ENCODE measurements at places on chromosomes 12 and 14. TPM values are rescaled to one million over a fixed set of nuclear protein-coding genes. Genes with fewer than 3 reads are reported as not detected.

The DNAH10 gene
- 0.15 TPM for polyA plus RNA-seq

DNA sequence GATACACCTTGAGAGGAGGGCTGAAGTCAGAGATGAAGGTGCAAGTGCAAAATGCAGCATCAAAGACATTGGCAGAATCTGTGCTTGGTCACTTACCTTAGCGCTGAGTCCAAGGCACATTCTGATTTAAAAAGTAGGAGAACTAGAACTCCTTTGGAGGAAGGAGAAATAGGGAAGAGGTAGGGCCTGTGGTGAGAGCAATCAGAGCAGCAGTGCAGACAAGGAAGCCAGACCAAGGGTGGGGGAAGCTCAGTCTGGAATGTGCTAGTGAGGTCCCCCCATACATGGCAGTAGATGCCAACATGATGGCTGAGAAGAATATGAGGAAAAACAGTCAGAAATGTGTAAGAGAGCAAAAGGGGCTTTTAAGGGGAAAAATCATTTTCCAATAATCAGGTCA is 206.5 kb downstream of the SSPN start:
- no peaks in the 10 kb centered on the region for H3K27me3 ChIP-seq
- H3K4me3 ChIP-seq: no peak overlapping the region
- H3K27ac ChIP-seq: no peak overlapping the region
- no peaks in the 10 kb centered on the region for H3K36me3 ChIP-seq
- no peak for DNase-seq

The STRAP gene
- polyA plus RNA-seq: 85.6 TPM

DNA sequence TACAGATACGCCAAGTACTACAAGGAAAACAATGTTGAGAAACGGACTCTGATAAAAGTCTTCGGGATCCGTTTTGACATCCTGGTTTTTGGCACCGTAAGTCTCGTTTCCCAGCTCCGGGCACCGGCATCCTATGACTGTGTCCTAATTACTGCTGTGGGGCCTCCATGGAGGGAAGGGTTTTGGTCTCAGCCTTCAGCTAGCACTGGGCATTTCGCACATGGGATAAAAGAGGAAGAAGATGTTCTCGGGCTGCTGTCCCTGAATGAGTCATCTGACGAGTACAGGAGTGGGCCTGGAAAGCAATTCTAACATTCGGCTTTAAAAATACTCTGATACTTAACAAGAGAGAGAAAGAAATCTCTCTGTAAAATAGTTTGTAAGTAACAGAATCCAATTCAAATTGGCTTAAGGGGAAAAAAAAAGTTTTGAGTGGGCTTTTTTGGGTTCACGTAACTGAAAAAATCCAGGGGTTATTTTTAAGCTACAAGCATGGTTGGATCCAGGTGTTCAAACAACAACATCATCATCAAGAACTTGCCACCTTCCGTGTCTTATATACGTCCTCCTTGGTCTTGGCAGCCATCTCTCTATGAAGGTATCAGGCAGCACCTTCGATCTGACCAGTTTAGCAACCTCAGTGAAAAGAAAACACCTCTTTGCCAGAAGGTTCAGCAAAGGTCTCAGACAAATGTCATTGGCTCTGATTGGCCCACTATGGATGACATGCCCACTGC is 34.4 kb upstream of the P2RX4 start:
- no peaks in the 10 kb centered on the region for H3K36me3 ChIP-seq
- H3K4me1 ChIP-seq: no peaks in the 10 kb centered on the region

DNA sequence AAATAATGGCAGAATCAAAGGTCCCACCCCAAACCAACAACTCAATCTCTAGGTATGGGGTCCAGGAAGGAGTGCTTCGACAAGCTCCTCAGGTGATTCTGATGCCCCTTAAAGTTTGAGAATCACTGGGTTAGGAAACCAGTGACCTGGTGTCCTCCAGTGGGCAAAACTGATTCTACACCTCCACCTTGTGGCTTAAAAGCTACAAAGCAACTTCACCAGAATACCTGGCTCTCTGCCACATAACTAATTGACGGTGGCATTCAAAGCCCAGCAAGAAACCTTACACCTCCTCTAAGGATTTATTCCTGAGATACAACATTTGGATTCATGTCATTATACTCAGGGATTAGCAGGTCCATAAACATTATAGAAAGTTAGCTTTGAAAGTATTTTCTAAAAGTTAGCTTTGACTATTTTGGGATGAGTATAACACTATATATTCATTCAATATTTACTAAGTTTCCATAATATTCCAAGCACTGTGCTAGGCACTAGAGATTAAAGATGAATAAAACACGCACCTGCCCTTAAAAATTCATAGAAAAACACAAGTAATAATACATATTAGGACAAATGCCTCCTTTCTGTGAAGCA is 45.4 kb downstream of the DCAF5 start:
- H3K36me3 ChIP-seq: peaks cover 10% of the 10 kb centered on the region
- H3K4me1 ChIP-seq: no peaks in the 10 kb centered on the region
- no peaks in the 10 kb centered on the region for H3K27me3 ChIP-seq
- H3K4me3 ChIP-seq: no peak overlapping the region
- peak; percentile 61 for DNase-seq
- H3K27ac ChIP-seq: no peak overlapping the region

DNA sequence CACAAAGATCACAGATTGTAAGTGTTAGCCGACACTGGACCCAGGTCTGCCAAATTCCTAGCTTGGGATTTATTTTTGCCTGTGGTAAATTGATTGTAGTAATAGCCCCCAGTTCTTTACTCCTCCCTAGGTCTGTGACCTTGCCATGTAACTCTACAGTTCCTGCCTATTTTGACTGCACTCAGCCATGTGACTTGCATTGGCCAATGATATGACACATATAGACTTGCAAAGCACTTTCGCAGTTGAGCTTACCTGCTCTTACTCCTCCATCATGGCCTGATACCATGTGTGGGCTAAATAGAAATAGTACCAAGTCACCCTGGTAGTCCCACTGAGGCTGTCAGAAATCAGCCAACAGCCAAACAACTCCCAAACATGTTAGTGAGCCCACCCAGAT is 240.3 kb downstream of the DUSP6 start:
- no peak overlapping the region for H3K27ac ChIP-seq
- H3K4me1 ChIP-seq: peaks cover 1% of the 10 kb centered on the region
- DNase-seq: no peak
- no peaks in the 10 kb centered on the region for H3K27me3 ChIP-seq
- H3K4me3 ChIP-seq: no peak overlapping the region

The PROX2 gene
- polyA plus RNA-seq: not detected

DNA sequence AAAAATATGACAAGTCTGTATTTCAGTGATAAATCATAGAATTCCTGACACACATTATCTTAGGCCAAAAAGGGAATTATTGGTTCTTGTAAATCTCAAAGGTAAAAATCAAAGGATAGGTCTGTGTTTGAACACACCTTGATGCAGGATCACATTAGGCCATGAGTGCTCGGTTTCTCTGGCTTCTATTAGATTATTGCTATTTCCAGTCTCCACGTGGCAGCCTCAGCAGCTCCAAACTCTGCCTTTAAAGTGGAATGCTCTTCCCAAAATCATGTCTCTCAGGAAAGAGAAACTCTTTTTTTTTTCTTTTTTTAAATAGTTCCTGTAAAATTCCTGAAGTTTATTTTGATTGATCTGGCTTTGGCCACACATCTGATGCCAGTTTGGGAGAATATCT is 105.6 kb upstream of the FRMD6 start:
- no peak overlapping the region for H3K4me3 ChIP-seq
- H3K27ac ChIP-seq: peak overlapping the region; percentile 94
- no peaks in the 10 kb centered on the region for H3K36me3 ChIP-seq
- H3K27me3 ChIP-seq: no peaks in the 10 kb centered on the region
- no peak for DNase-seq
- H3K4me1 ChIP-seq: peaks cover 38% of the 10 kb centered on the region

DNA sequence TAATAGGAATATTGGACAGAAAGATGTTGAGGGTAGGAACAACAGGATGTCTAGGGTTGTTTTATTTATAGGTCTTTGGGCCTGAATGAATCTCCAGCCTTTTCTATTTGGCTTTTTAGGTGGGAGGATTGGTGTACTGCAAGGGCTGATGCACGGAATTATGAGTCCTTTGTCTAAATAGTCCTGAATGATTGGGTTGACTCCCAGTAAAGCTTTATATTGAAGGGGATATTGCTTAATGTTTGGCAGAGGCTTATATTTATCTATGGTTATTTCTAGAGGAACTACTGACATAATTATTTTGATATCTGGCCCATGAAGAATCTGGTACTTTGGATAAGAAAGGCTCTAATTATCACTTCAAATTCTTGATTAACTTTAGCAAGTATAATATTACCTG is 253.6 kb upstream of the AVPR1A start:
- DNase-seq: no peak
- no peaks in the 10 kb centered on the region for H3K27me3 ChIP-seq
- no peak overlapping the region for H3K4me3 ChIP-seq
- no peaks in the 10 kb centered on the region for H3K4me1 ChIP-seq
- no peak overlapping the region for H3K27ac ChIP-seq

The CCDC63 gene
- polyA plus RNA-seq: not detected

The ACOT6 gene
- not detected for polyA plus RNA-seq

The WIF1 gene
- polyA plus RNA-seq: not detected

The SCN8A gene
- polyA plus RNA-seq: 9.7 TPM

DNA sequence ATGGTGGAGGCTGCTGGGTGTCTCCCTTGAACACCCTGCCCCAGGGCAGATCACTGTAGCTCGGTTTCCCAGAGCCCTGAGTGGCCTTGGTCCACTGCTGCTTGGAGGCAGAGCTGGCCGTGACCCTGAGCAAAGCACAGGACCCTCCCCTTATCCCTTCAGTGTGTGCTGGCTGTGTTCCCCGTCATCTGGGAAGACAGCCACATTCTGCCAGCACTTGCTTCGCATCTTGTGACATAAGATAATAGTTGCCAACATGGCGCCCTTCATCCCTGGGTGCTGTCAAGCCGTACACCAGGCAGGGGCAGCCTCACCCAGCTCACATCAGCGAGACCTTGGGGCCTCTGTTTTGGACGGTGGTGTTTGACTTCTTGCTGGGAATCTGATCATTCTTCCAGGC is 12.1 kb upstream of the ALDH2 start:
- no peak for DNase-seq
- peaks cover 27% of the 10 kb centered on the region for H3K4me1 ChIP-seq
- no peaks in the 10 kb centered on the region for H3K27me3 ChIP-seq
- peaks cover 17% of the 10 kb centered on the region for H3K36me3 ChIP-seq
- no peak overlapping the region for H3K27ac ChIP-seq

The STAC3 gene
- 0.63 TPM for polyA plus RNA-seq

The SENP1 gene
- polyA plus RNA-seq: 8.4 TPM

The DHRS2 gene
- 1.2 TPM for polyA plus RNA-seq

DNA sequence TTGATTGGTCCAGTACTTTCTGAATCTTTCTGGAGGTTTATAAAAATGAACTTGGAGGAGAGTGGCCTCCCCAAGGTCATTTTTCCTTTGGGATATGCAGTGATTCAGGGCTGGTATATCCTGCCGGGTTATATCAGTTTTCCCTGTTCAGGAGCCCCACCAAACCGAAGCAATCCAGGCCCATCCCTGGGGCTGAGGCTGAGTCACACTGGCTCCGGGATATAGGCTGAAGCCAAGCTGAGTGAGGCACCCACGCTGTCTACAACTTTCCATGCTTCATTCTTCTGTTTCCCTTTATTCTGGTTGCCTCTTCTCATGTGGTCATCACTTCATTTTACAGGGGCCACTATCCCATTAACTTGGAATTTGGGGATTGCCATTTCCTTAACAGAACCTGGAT is 3.4 kb downstream of the SSPN start:
- no peaks in the 10 kb centered on the region for H3K27me3 ChIP-seq
- DNase-seq: no peak
- H3K36me3 ChIP-seq: no peaks in the 10 kb centered on the region
- peak overlapping the region; percentile 51 for H3K27ac ChIP-seq
- no peak overlapping the region for H3K4me3 ChIP-seq
- H3K4me1 ChIP-seq: peaks cover 25% of the 10 kb centered on the region

- H3K36me3 ChIP-seq: no peaks in the 10 kb centered on the region
- peak; percentile 73 for DNase-seq
- no peak overlapping the region for H3K4me3 ChIP-seq
- H3K4me1 ChIP-seq: peaks cover 62% of the 10 kb centered on the region
These were observed 100.5 kb downstream of the LRRC74A start for GRCh38 chr14:76926521-76927251.

DNA sequence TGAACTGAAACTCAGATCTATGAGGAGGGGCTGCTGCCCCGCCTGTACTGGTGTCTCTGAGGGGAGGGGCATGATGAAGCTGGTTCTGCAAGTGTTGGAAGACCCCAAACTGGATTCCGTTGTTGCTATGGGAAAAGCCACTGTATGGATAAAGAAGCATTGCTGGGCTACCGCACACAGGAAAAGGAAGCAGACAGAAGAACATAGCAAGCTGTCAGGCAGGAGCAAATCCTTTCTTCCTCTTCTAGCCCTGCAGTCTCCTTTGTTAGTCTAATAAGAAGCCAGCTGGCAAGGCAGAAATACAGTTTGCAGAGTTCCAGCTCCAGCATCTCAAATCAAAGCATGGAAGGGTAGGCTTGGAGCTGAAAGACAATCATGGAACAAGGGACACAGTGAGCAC is 26.3 kb upstream of the NR1H4 start:
- no peaks in the 10 kb centered on the region for H3K4me1 ChIP-seq
- no peak overlapping the region for H3K27ac ChIP-seq
- H3K4me3 ChIP-seq: no peak overlapping the region
- no peaks in the 10 kb centered on the region for H3K36me3 ChIP-seq
- no peak for DNase-seq

DNA sequence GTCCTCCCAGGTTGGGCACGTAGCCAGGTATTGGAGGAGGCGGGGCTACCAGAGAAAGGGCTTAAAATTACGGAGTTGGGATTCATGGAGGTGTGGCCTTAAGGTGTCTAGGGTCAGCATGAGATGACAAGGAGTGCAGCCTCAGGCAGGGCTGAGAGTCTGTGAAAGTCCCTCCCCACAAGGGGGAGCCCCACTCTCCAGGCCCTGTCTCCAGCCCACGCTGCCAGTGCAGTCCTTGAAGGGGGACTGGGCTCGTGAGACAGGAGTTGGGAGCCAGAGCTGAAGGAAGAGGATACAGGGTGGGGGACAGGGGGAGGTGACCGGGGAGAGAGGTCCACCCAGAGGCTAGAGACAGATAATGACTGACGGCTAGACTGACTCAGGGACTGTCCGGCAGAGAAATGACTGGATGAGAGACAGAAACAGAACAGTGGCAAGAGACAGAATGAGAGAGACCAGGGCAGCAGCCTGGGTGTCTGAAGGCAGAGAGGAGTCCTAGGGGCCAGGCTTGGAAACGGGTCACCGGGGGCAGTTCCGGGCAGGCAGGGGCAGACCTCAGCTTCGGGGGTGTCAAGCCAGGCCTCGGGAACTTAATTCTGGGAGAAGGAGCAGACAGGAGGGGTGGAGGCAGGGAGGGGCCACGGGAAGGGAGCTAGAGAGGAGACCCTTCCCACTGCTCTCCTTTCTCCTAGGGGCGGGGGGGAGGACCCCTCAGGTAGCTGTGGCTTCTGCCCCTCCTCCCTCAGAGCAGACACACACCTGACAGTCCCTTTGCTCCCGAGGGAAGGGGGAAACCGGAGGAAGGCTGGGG is 970 bp downstream of the CDH24 start:
- no peaks in the 10 kb centered on the region for H3K27me3 ChIP-seq
- H3K4me3 ChIP-seq: peak overlapping the region; percentile 62
- peak; percentile 87 for DNase-seq
- peaks cover 14% of the 10 kb centered on the region for H3K4me1 ChIP-seq
- no peak overlapping the region for H3K27ac ChIP-seq

The TC2N gene
- polyA plus RNA-seq: not detected

The RGS6 gene
- polyA plus RNA-seq: not detected

The C1QL4 gene
- polyA plus RNA-seq: 9.8 TPM

The CPNE6 gene
- polyA plus RNA-seq: not detected

The PTPRR gene
- 1.4 TPM for polyA plus RNA-seq
